ENCODE measurements at places on chromosomes 11 and 22.

- no peak for DNase-seq
Observed at GRCh38 chr11:130819625-130820024, 96.7 kb downstream of the SNX19 start.

DNA sequence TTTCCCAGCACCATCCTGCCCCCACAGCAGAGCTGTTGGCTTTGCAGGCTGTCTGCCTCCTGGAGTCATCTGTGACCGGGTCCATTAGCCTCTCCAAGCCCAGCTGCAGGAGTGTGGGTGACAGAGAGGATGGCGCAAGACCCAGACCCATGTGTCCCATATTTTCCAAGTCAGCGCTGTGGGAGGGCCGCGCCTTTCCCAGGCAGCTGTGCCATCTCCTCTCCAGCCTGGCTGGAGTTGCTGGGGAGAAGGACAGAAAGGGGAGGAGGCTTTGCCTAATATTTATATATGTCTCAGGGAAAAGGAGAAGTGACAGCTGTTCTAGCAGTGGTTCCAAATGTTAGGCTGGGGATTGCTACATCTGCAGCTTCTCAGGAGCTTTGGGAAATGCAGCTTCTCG, 15.7 kb downstream of the DTX4 start:
- no peak for DNase-seq

- no peak for DNase-seq
Observed at GRCh38 chr11:70440206-70440605, 41.9 kb downstream of the CTTN start.

- DNase-seq: no peak
Observed at GRCh38 chr22:25763239-25763777, 21.3 kb downstream of the MYO18B start.

DNA sequence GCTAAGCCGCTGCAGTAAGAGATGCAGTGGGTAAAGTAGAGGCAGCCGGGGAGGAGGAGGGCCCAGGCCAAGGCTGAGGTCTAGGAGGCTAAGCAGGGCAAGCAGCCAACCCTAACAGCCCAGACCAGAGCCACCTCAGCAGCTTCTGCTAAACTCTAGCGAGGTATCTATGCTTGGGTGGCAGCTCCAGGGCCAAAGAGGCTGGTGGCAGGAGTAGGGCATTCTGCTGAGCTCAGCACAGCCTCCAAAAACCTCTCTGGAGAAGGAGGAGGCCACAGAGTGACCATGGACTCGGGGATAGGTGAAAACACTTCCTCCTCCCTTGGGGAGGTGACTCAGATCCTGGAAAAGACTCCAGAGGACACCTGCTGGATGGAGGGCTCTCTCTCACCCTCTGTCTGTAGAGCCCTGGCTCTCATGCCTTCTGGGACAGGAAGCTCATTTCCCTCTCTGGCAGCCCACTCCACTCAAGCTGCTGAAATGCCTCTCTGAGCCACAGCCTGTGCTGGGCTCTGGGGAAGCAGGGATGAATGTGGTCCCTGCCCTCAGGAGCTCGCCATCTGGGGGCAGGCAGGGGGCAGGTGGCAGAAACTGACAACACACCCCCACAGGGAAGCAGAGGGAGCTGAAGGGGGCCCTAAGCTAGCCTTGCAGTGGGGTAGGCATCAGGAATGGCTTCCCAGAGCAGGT, 16.5 kb upstream of the TPBGL start:
- DNase-seq: no peak

DNA sequence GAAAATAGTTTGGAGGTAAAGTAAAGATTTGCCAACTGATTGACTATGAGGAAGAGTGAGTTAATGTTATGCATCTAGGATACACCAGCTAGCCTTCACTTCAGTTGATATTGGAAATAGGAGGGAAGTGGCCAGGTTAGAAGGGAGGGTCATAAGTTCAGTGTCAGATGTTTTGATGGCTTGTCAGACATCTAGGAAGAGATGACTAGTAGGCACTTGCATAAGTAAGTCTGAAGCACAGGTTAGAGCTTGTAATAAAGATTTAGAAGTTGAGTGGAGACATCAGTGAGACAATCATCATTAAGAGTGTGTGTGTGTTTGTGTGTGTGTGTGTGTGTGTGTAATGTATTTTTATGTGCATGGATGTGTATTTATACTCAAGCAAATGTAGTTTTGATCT, 146.1 kb downstream of the OR4C45 start:
- no peak for DNase-seq

DNA sequence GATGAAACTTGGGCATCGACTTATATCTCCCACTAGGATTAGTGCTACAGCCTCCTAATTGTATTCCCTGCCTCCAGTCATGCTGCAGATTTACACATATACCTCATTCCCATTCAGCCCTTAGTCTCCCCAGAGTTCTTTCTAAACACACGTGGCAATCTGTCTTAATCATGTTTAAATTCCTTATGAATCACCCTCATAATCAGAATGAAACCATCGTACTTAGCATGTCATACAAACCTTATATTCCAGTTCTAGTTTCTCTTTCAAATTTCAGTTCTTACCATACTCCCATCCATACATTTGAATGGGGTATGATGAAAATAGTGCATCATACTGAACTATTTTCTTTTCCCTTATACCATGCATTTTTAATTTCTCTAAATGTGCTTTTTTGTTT, 6.0 kb upstream of the OR10A2 start:
- DNase-seq: no peak

GRCh38 chr11:131666006-131666405, 295.6 kb downstream of the NTM start:
- no peak for DNase-seq

GRCh38 chr11:44771841-44772240, 45.1 kb downstream of the TSPAN18 start:
- DNase-seq: no peak

DNA sequence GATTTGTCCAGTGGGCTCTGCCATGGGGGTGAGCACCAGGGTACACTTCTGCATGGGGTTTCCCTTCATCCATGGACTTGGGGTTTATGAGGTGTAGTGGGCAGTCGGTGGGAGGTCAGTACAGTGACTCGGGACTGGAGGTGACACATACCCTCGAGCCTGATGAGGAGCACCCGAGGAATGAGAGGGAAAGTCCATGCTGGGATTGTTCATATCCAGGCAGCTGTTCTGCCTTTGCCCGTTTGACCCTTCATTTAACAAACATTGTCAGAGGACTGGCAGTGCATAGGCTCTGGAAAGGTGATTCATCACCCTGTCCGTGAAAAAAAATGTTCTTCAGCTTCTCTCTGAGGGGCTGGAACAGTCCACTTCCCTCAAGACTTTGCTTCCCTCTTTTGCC, 2.7 kb downstream of the NAV2 start:
- no peak for DNase-seq

- DNase-seq: no peak
Observed at GRCh38 chr11:7655253-7656217, 17.8 kb downstream of the CYB5R2 start.

DNA sequence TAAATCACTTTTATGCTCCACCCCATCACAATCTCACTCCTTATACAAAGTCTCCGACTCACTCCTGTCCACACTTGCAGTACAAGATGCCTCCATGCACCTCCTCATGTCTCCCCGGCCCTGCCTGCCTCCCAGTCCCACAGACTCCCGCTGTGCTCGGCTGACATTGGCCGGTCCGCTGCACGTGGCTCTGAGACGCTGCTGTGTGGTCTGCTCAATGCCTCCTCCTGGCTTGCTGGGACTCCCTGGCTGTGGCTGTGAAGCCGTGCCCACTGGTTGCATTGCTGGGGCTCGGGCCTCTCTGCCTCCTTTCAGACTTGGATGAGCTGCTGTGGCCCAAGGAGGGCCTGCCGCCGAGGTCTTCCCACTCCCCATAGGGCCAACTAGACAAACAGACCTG, 224.0 kb upstream of the B3GAT1 start:
- no peak for DNase-seq

GRCh38 chr22:50034126-50035081, 21.8 kb upstream of the IL17REL start:
- DNase-seq: no peak

GRCh38 chr22:27113641-27114040, 456.3 kb downstream of the MIAT start:
- DNase-seq: no peak

- no peak for DNase-seq
Observed at GRCh38 chr11:117424781-117425180, 97.1 kb downstream of the CEP164 start.

- no peak for DNase-seq
Observed at GRCh38 chr22:47293368-47294221, 531.1 kb downstream of the TBC1D22A start.

DNA sequence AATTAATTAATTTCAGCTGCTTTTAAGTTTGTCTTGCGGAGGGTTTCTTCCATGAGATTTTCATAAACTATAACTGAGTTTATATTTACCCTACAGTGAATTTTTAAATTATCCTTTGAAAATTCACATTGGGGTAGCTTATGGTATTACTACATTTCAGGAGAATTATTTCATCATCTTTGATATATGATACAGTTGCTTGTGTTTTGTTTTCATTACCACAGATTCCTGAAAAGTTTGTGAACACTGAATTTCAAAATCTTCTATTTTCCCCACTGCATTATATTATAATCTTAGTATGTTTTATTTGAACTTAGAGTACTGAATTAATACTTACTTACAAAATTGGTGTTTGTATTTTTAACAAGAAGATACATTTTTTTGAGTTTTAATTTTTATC, 24.4 kb downstream of the METTL15 start:
- no peak for DNase-seq

GRCh38 chr11:61062181-61062930, 39.9 kb upstream of the CD5 start:
- no peak for DNase-seq

GRCh38 chr22:40058265-40058664, 63.5 kb downstream of the FAM83F start:
- no peak for DNase-seq

GRCh38 chr11:5891216-5891800, 1.7 kb upstream of the OR52E5 start:
- no peak for DNase-seq

DNA sequence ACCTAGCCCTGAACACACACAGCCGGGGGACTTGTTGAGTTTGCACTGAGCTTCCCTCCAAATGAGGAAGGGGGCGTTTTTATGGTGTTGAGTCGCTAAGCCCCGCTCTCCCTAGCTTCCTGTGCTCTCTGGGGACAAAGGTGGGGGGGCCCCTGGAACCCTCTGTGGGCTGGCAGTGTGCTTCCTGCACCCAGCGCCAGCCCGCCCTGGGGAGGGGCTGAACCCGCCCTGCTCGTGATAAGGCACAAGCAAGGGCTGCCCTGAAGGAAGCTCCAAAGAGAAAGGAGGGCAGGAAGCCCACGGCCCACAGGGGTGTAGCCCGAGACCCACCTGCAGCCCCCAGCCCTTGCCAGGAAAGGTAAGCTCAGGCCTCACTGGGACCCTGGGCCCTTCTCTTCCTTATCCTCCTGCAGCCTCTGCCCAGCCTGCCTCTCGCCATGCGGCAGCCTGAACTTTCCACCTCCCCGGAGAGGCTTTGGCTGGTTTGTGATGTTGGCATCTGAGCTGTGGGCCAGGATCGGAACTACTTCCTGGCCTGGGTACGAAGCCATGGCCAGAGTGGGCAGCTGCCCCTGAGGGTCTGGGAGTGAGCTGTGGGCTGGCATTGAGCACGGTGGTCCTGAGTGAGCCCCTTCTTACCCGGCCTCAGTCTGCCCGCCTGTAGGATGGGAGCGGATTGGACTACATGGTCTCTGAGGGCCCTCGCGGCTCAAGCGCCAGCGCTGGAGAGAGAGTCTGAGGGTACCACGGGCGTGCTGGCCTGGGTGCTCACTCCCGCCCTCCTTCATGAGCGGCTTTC, at the start of gene FERMT3:
TSS of gene FERMT3 (plus strand) at position 265 of the 799 bp plus-strand sequence. CDS start 644 bp downstream, outside the sequence.
- no peak for DNase-seq

DNA sequence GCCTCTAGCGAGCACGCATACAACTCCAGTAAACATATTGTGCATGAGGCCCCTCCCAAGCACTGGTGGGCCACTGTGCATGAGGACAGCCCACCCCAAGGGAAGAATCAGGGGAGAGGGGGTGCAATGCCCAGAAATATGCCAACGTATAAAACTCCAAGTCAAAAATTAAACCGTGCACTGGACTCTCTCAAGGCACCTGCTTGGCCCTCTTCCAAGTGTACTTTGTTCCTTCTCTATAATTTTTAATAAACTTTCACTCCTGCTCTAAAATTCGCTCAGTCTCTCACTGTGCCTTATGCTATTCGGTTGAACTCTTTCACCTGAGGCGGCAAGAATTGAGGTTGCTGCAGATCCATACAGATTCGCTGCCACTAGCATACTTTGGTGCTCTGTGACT, 465.3 kb upstream of the TENM4 start:
- no peak for DNase-seq

- DNase-seq: no peak
Observed at GRCh38 chr11:97905671-97906070, 1115.1 kb upstream of the CNTN5 start.
